ENCODE measurements at places on chromosomes 12 and 14.

- DNase-seq: no peak
Measured at GRCh38 chr12:57755454-57756372, 810 bp downstream of the MARCHF9 start.

- DNase-seq: peak; percentile 17
Measured at GRCh38 chr12:104790296-104791125, 167.6 kb downstream of the SLC41A2 start.

DNA sequence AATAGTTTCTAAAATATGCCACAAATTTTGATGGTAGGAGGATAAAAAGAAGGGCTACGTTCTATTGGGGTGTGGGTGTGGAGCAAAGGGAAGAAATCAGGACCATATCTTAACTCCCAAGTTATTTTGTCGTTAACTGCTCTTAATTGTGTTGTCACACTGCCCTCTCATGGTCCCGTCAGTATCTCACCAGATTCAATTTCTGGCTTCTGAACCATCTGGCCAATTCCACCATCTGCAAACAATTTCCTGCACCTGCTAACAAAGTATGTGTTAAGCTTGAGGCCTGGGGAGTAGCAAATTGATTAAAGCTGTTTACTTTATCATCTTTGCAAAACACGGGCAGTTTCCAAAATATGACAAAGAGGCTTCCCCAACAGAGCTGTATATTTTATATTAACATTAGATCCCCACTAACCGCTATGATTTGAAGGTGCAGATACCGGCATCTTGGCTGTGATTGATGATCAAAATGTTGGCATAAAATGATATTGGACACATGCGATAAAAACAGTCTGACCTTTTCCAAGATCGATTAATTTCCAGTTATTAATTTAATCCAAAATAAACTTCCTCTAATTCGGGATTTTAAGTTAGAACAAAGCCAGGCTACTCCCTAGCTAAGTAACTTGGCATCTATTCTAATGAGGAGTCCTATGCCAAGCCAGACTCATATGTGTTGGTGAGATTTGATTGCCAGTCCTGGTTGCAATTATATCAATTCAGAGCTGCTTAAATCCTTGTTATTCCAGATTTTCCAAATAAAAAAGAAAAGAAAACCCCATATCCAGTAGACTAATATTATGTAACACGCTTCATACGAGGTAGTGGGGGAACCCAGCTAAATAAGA is 6.9 kb upstream of the DNM1L start:
- no peak for DNase-seq

- DNase-seq: no peak
Measured at GRCh38 chr12:56676851-56677580, 11.1 kb downstream of the PTGES3 start.

DNA sequence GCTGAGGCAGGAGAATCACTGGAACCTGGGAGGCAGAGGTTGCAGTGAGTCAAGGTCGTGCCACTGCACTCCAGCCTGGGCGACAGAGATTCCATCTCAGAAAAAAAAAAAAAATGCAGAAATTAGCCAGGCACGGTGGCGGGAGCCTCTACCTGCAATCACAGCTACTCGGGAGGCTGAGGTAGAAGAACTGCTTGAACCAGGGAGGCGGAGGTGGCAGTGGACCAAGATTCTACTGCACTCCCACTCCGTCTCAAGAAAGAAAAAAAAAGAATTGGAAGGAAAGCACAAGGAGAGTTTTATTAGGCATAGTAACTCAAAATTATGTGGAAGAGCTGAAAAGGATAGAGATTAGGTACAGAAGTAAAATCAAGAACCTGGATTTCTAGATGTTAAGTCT is 20.8 kb upstream of the AMHR2 start:
- no peak for DNase-seq

DNA sequence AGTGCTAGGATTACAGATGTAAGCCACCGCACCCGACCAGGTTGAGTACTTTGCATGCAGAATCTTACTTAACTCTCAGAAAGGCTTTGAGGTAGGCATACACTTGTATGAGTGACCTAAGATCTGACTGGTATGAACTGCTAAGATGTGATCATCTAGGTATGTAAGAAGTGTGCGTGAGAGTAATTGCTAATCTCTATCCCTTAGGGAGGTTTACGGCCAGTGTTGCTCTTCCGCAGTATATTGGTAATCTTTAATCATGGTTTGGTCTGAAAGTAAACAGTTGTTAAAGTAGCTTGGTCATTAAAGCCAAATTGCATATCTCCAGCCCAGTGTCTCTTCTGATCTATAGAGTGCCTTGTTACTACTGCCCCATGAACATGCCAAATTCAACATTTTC is 7.8 kb downstream of the UNG start:
- no peak for DNase-seq

DNA sequence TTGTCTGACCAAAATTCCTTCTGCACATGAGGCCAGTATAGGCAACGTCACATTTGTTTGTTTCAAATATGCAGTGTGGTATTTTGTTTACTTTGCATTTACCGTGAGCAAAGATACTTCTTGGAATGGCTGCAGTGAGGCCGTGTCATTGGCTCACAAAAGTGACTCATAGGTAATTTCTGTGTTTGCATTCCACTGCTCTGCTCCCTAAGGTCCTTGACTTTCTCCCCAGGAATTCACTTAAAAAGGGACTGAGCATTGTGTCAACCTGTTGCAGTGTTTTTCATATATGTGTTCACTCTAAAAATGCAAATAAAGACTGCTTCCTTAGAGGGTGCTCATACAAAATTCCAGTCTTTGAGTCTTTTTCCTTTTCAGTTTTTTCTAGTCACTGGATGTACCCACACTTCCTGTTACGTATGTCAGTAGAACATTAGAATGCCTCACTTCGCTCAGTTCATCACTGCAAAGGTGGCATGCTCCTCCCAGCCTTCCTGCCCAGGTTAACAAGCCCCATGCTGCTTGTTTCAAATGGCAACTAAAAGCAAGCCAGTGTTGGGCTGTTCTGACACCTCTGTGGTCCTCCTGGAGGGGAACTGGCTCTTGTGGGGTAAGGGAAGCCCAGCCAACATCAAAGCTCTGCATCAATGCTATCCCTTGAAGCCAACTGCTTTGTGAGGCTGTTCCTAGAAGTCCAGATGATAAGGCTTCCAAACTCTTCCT is 9.1 kb downstream of the C12orf76 start:
- no peak for DNase-seq

DNA sequence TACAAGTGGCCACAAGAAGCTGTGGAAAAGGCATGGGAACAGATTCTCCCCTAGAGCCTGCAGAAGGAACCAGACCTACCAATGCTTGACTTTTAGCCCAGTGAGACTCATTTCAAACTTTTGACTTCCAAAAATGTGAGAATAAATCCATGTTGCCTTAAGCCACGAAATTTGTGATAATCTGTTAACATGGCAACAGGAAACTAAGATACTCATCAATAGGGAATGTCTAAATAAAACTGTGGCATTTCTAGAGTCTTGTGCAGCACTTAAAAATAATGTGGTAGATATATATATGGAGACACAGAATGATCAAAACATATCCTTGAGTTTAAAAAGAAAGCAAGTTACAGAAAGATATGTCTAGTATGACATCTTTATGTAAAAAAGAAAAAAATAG is 12.0 kb downstream of the HECTD4 start:
- no peak for DNase-seq

DNA sequence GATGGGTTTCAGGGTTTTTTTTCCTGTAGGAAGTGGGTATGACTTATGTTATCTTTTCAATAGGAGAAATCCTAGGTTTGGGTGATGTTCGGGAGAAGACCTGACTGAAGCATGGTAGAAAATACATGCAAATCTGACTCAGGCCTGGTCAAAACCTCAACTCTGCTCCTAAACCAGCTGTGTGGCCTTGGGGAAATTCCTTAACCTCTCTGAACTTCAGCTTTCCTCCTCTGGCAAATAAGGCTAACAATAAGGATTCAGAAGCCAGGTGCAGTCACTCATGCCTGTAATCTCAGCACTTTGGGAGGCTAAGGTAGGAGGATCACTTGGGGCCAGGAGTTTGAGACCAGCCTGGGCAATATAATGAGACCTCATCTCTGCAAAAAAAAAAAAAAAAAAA is 148.5 kb downstream of the PHETA1 start:
- DNase-seq: no peak

DNA sequence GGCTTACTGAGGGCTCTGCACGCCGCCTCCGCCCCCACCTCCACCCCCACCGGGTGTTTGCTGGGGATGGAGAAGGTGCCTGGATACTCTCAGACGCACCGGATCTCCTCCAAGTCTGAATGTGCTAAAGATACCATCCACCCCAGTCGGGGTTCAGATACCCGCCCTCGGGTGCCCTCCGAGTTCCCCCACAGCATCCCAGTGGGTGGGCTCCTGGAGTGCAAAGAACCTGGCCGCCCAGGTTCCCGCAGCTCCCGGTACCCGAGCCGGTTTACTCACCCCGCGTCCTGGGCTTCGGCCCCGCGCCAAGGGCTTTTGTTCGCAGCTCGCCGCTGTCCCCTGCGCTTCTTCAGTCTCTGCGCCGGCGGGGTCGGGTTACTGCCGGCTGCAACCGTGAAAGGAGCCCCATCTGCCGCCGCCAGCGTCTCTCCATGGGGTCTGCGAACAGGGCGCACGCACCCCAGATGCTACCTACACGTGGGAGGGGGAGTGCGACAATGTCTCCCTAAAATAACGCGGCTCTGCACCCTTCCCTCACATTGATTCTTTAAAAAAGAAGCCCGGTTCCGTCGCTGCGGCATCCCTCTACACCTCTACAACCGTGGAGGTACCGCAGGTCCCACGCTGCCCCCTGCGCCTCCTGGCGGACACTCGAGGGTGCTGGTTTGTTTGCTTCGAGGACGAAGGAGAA is at the start of gene CCDC177:
CCDC177 (minus strand) TSS at position 609 of the 691 bp plus-strand sequence. CDS start 1,249 bp downstream, outside the sequence.
- peak; percentile 62 for DNase-seq

- no peak for DNase-seq
Measured at GRCh38 chr12:128534906-128535305, 267.9 kb downstream of the TMEM132C start.

DNA sequence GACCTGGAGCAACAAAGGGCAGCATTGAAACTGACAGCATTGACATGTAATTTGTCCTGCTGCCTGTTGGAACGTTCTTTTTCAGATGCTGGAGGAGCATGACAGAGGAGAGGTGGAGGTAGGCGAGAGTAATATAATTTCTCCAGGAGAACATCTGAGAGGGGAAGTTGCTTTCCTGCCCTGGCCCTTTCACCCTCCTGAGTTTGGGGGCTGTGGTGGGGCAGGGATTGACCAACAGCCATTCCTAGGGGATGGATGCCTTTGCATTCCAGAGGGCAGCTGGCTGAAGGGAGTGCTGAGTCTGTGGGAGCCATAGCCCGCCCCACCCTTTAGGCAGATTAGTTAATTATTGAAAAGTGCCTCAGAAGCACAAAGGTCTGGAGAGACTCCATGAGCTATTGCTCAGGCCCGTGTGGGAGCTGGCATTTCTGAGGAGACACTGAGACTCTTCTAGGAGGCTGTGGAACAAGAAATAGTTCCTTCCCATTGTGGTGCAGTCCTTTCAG is 73.5 kb downstream of the ARF6 start:
- no peak for DNase-seq

Data from activated CD4-positive, alpha-beta T cell treated with anti-CD3 and anti-CD28 coated beads, Interleukin-2, amount 50 U/mL, for 24 hours (primary cell).